ENCODE measurements at places on chromosomes 7 and 10.

GRCh38 chr10:30705101-30705624, 75.6 kb upstream of the LYZL2 start:
- DNase-seq = no peak

DNA sequence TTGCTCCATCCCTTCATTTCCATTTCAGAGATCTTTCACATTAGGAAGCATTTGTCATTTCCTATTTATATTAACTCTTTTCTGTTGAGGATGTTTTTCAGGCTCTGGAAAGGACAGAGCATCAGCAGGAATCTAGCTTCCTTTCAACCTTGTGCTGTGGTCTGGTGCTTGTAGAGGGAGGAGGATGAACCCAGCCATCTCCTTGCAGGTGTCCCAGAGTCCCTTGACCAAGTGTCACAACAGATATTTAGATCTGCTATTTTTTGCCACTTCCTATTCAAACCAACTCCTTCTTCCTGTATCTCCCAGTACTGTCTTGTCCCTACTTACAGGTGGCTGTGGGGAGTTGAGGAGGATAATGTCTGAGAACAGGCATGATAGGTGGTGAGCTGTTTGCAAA, 742.8 kb downstream of the GRID1 start:
- no peak for DNase-seq

DNA sequence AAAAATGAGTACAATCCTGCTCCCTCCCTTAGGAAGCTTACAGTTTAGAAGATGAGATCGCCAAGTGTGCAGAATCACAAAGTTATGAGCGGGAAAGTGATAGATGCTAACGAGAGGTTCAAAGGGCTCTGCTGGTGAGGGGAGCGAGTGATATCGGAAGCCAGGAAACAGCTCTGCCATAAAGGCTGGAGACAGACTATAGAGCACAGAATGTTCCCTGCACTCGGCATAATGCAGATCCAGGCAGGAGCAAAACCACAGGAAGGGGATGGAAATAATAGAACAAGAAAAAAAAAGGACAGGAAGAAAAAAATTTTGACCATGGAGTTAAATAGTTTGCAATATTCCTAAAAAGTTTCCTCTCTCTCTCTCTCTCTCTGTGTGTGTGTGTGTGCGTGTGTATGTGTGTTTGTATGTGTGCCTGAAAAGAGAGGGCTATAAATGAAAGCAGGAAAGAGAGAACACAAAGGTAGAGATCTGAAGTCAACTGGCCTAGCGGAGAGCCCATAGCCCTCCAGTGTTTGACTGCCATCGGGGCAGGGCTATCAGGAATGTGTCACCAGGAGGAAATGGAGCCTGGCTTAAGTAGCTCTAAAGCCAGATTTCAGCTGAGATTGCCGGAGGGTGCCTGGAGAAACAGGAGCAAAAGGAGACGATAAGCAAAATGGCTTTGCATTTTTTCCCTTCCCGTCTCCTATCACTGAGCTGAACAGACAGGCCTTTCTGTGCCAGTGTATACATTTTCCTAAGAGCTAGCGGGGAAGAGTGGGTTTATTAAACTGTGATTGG, 175.8 kb upstream of the LYZL1 start:
- no peak for DNase-seq

DNA sequence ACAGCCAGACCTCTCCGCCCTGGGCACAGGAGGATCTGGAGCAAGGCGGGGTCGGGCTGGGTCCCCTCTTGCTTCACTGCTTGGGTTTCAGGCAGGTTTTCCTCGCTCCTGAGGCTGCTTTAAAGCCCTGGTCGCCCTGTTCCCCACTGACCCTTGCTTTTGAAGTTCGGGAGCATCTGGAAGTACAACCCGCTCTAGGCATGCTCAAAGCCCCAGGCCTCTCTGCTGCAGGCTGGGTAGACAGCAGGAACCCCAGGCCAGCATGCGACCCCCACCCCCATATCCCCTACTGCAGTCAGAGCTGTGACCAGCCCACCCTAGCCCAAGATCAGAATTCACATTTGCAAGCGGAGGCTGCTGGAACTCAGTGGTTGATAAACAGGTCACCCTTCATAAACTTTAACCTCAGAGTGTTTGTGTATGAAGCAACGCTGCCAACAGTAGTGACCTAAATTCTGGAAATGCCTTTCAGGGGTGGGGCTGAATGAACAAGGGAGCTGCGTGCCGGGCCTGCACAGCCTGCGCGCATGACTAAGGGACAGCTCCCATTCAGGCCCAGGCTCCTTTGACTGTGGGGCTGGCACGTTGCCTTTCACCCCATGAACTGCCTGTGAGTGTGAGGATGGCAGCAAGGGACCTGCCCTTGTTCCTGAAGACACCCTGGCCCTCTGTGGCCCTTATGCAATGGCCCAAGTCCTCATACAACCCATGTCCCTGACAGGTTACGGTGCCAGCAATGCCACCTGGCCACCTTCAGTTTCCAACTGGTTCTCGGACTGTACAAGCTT, 52.5 kb downstream of the PROSER2 start:
- no peak for DNase-seq

DNA sequence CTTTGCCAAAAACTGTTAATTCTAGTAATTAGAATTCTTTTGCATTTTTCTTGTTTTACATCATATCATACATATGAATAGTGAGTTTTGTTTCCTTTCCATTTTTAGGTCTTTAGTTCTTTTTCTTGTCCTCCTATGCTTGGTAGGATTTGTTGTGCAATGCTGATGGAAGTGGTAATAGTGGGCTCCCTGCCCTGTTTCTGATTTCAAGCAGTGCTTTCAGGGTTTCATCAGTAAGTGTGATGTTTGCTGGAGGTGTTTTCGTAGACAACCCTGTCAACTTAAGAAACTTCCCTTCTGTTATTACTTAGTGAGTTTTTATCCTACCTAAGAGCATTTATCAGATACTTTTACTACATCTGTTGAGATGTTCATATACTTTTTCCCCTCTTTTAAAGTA, 50.5 kb downstream of the CSGALNACT2 start:
- no peak for DNase-seq

GRCh38 chr7:141695803-141696289, 6.1 kb downstream of the DENND11 start:
- DNase-seq = no peak

- DNase-seq = no peak
These were observed 38.9 kb downstream of the DNAJB12 start for GRCh38 chr10:72315611-72316385.

- DNase-seq = no peak
These were observed 278.7 kb downstream of the CCSER2 start for GRCh38 chr10:84607044-84607443.

DNA sequence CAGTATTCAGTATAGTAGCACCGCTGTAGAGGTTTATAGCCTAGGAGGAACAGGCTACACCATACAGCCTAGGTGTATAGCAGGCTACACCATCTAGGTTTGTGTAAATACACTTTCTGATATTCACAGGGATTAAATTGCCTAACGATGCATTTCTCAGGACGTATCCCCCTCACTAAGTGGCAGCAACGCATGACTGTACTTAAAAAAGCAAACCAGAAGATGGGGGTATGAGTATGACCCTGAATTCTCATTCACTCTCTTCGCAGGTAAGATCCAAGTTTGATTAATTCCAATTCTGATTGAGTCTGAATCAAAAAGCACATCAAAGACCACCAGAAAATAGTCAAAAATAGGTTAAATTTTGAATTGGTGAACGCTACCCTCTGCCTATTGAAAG, 972 bp downstream of the ORC5 start:
- DNase-seq = no peak

- no peak for DNase-seq
These were observed 90.6 kb downstream of the MTPN start for GRCh38 chr7:135886345-135887132.

DNA sequence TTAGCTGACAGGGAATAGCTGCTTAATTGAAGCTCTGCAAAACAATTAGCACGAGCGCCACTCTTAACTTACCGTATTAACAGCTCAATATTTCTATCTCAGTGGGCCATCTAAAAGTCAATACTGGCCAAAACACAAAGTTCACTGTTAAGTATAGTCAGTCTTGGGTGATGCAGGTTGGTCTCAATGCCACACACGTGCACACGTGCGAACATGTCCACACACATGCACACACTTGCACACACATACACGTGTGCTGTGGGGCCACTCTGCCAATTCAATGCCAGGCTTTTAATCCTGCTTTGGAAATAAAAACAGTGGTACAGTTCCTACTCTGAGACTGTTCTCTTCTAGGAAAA, 105.1 kb downstream of the GRB10 start:
- no peak for DNase-seq

DNA sequence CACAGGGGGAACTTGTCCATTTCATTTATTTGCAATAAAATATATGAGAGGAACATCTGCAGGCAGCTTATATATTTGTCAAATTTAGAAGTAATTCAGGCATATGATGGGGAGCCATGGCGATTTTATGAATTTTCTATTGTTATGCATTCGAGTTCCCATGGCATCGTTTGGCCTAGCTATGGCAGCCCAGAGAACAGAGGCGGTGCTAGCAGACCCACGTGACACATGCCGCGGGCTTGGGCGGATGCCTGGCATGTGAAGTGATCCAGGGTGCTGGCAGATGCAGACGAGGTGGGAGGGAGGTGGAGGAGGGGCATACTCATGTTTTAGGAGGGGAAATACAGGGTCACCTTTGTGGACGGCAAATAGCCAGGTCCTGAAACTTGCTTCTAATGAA, 560.0 kb upstream of the GALNT17 start:
- DNase-seq = no peak

DNA sequence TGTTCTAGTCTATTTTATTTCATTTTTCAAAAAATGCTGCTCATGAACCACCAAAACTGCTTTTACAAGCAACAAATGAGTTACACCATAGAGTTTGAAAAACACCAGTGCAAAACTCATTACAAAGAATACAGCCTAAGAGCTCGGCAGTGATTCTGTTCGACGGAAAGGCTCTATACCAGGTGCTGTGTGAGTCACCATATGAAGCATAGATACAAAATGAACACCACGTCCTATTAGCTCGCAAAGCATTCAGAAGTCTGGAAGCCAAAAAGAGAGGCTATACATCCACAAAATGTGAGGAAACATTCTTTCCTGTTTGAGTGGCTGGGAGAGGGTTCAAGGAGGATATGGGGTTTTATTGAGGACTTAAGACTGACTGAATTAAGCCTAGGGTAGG, 136.1 kb downstream of the ATE1 start:
- no peak for DNase-seq

GRCh38 chr10:5373307-5373706, 8.5 kb downstream of the UCN3 start:
- DNase-seq = no peak

GRCh38 chr10:101545898-101546297, 42.2 kb downstream of the POLL start:
- DNase-seq = no peak

GRCh38 chr10:117239721-117240620, 943 bp upstream of the SLC18A2 start:
- no peak for DNase-seq

DNA sequence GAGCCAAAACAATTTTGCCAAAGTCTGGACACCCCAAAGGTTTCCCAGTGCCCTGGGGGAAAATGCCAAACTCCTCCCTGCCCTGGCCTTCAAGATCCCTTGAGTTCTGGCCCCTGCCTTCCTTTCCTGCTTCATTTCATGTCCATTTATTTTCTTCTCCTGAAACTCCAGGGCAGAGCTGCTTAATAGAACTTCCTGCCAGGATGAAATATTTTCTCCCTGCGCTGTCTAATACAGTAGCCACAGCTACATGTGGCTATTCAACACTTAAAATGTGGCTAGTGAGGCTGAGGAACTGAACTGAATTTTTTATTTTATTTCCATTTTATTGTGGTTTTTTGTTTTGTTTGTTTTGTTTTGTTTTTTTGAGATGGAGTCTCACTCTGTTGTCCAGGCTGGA, 49.6 kb downstream of the COL13A1 start:
- no peak for DNase-seq

GRCh38 chr10:78686444-78687060, 382.2 kb upstream of the ZMIZ1 start:
- no peak for DNase-seq

- no peak for DNase-seq
These were observed 126.3 kb upstream of the POM121L12 start for GRCh38 chr7:52909131-52909530.

DNA sequence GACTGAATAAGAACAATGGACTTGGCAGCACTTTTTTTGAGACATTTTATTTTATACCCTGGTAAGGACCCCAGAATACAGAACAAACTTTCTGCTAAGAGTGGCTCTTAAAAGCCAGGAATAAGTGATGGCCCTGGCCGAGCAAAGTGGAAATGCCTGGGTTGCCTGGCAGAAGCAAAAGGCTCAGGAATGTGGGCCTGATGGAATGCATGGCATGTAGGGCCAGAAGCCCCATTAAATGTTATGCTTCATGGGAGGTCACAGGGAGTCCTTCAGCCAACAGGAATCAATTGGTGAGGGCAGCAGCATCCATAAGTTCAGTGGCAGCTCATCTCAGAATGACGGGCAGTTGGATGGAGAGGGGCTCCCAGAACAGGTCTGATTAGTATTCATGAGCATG, 301.5 kb upstream of the CACNA2D1 start:
- no peak for DNase-seq

- no peak for DNase-seq
These were observed 170.0 kb downstream of the PTPN20 start for GRCh38 chr10:47081264-47081663.

GRCh38 chr10:119112056-119112455, 8.1 kb downstream of the DENND10 start:
- DNase-seq = no peak

DNA sequence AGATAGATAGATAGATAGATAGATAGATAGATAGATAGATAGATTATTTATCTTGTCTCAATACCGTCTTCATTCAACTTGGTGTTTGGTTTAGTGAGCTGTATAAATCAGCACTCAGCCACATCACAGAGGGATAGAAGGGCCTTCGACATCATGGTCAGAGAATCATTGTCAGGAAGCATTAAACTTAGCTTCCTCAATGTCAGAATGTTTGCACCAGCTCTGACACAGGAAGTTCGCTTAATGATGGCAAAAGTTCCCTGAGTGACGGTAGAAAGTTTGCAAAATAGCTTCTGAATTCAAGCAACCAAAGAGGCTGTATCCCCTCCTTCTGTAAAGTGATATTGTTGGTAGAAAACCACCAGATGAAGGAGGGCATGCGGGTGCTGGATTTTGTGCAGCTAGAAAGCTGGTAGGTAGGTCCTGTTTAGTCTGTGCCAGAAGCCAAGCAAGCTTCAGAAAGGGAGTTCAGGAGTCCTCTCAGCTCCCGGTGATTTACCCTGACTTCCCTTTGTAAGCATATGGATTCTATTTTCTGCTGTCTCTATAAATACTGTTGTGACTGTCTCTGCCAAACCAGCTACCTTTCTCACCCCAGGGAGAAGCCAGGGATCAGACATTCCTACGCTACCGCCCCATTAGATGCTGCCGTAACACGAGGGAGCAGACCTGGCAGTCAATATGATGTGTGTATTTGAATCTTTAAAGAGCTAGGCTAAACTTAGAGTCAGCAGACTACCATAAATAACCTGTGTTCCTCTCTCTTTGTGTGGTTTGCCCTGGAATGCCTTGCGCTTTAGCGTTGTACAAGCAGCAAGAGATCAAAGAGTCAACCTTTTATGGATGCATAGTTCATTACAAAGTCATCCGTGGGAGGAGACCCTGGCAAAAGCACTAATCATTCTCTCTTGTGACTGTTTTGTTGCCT, 200.5 kb upstream of the KIAA1217 start:
- no peak for DNase-seq

All from stimulated activated CD8-positive, alpha-beta memory T cell treated with anti-CD3 and anti-CD28 coated beads, Interleukin-4, amount 100 ng/mL, for 1 hour (primary cell).